Gastrocnemius medialis (tissue), 4 donors: ENCODE measurements at places on chromosomes 2 and 18. TPM values are rescaled to one million over a fixed set of nuclear protein-coding genes. Genes with fewer than 3 reads are reported as not detected.

MC5R gene
- total RNA-seq = not detected

- no peaks in the 10 kb centered on the region for H3K36me3 ChIP-seq
- no peak overlapping the region for H3K4me3 ChIP-seq
- no peaks in the 10 kb centered on the region for H3K4me1 ChIP-seq
- H3K27ac ChIP-seq = no peak overlapping the region
- no peaks in the 10 kb centered on the region for H3K27me3 ChIP-seq
- no peak for DNase-seq
Observed at GRCh38 chr2:164967781-164968228, 12.5 kb upstream of the SLC38A11 start.

DNA sequence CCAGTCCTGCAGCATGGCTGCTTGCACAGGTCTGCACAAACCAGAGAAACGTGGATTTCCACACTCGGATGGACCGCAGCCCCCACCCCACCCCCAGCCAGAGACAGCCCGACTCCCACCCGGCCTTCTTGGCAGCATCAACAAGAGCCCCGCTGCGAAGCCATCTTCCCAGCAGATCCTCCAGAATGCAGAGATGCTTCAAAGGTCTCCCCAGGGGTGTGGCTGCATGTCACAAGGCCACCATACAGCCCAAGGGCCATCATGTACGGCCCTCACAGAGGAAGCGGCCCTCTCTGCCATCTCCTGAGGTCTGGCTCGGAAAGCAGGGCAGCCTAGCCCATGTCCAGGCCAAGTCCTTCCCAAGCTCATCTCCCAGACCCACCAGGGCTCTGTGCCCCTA lies 11.5 kb downstream of the DNMT3A start:
- peaks cover 81% of the 10 kb centered on the region for H3K4me1 ChIP-seq
- no peak overlapping the region for H3K27ac ChIP-seq
- DNase-seq = no peak

GRCh38 chr2:121898483-121898882 lies 143.0 kb downstream of the TSN start:
- H3K36me3 ChIP-seq = no peaks in the 10 kb centered on the region
- H3K4me3 ChIP-seq = no peak overlapping the region
- H3K4me1 ChIP-seq = no peaks in the 10 kb centered on the region
- H3K27ac ChIP-seq = no peak overlapping the region

DNA sequence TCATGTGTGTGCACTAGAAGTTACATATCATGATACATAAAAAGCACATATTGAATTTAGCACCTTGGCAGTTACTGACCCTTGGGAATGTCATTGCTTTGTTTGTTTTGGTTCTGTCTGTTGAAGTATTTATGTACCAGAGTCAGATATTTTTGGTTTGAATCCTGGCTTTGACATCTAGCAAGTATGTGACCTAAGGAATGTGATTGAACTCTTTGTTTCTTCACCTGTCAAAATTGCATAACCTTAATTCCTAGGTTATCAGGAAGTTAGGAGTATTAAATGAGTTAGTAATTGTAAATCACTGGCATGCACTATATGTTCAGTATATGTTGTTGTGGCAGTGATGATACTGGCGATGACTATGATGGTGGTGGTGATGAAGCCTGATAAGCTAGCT lies 1003.5 kb upstream of the NRXN1 start:
- no peak overlapping the region for H3K4me3 ChIP-seq
- no peaks in the 10 kb centered on the region for H3K27me3 ChIP-seq
- no peaks in the 10 kb centered on the region for H3K4me1 ChIP-seq
- H3K36me3 ChIP-seq = no peaks in the 10 kb centered on the region

DNA sequence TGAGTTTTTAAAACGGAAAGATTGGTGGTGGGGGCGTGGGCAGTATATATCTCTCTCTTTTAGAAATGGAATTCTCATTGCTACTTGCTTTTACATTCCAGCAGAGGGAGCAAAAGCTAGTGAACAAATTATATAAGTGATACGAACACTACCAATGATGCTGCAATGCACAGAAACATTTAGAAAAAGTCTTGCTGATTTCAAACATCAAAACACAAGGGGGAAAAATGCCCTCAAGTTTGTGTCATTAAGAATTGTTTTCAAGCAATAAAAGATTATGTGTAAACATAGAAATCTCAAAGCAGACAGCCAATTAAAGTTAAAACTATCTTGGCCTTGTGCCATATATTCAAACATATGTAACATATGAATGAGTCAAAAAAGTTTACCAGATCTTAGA lies 296.3 kb upstream of the KCNJ3 start:
- H3K4me3 ChIP-seq = no peak overlapping the region
- no peaks in the 10 kb centered on the region for H3K27me3 ChIP-seq
- no peak for DNase-seq
- H3K27ac ChIP-seq = no peak overlapping the region

- H3K36me3 ChIP-seq = no peaks in the 10 kb centered on the region
- no peak overlapping the region for H3K27ac ChIP-seq
- no peak for DNase-seq
- no peaks in the 10 kb centered on the region for H3K27me3 ChIP-seq
Observed at GRCh38 chr18:76670564-76671288, 151.6 kb upstream of the ZNF236 start.

TIMM21 gene
- 106 TPM for total RNA-seq

- no peaks in the 10 kb centered on the region for H3K27me3 ChIP-seq
- H3K4me1 ChIP-seq = no peaks in the 10 kb centered on the region
- no peaks in the 10 kb centered on the region for H3K36me3 ChIP-seq
- DNase-seq = no peak
- no peak overlapping the region for H3K4me3 ChIP-seq
Observed at GRCh38 chr2:165425556-165425955, 43.9 kb upstream of the CSRNP3 start.

GRCh38 chr2:163077241-163077640 lies 238.7 kb upstream of the KCNH7 start:
- no peaks in the 10 kb centered on the region for H3K27me3 ChIP-seq
- H3K27ac ChIP-seq = no peak overlapping the region
- DNase-seq = no peak
- H3K4me3 ChIP-seq = no peak overlapping the region
- no peaks in the 10 kb centered on the region for H3K4me1 ChIP-seq
- no peaks in the 10 kb centered on the region for H3K36me3 ChIP-seq

- no peak overlapping the region for H3K27ac ChIP-seq
- DNase-seq = no peak
- H3K27me3 ChIP-seq = no peaks in the 10 kb centered on the region
- H3K4me1 ChIP-seq = no peaks in the 10 kb centered on the region
Observed at GRCh38 chr2:171509945-171510731, 12.1 kb upstream of the CYBRD1 start.

- H3K27me3 ChIP-seq = no peaks in the 10 kb centered on the region
- no peak overlapping the region for H3K4me3 ChIP-seq
- no peaks in the 10 kb centered on the region for H3K4me1 ChIP-seq
- H3K36me3 ChIP-seq = no peaks in the 10 kb centered on the region
Observed at GRCh38 chr18:57088883-57089282, 58.0 kb upstream of the BOD1L2 start.
